Right lung (tissue), 10 donors: ENCODE measurements at places on chromosomes 16 and 17. TPM values are rescaled to one million over a fixed set of nuclear protein-coding genes. Genes with fewer than 3 reads are reported as not detected.

DNA sequence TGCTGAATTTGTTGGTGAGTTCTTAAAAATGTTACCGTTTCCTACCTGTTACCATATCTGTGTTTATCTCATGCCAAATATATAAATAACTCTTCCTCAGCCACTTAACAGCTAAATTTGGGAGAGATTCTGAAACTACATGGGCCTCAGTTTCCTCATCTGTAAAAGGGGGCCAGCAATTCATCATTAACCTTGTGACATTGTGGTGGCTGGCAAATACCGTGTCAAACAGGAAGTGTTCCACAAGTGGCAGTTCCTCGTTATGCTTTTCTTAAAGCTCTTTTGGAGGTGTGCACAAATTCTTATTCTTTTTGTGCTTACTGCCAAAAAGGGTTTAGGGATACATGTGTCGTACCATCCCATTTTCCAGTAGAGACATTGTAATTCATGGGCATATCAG is 220.4 kb upstream of the CACNG5 start:
- DNase-seq: no peak

The HOXB8 gene
- polyA plus RNA-seq: 0.33 TPM

The OR1A1 gene
- polyA plus RNA-seq: 0.09 TPM

DNA sequence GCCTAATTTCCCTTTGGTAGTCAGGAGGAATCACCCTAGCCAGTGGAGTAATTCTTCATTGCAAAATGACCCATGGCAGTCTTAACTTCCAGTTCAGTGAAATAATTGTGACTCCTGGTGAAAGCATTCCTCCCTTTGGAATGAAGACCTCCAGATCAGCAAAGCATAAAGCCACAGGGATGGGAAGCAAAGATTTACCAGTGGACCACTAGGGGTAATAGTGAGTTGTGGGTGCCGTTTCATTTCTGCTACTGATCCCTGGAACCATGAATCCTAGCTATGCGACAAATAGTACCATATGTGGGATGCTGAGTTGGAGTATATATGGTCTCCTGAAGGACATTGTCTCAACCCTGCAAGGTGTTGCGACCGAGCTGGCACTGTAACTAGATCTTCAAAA is 13.7 kb downstream of the DYNLL2 start:
- no peak for DNase-seq

GRCh38 chr16:85162478-85163277 is 50.4 kb upstream of the CIBAR2 start:
- no peak for DNase-seq

GRCh38 chr17:65584604-65585521 is 23.4 kb upstream of the AXIN2 start:
- DNase-seq: no peak

GRCh38 chr17:57242148-57242547 is 14.2 kb upstream of the MSI2 start:
- DNase-seq: no peak

The MSLN gene
- polyA plus RNA-seq: 18.5 TPM

- peak; percentile 13 for DNase-seq
Measured at GRCh38 chr16:12819126-12820117, 15.7 kb upstream of the CPPED1 start.

DNA sequence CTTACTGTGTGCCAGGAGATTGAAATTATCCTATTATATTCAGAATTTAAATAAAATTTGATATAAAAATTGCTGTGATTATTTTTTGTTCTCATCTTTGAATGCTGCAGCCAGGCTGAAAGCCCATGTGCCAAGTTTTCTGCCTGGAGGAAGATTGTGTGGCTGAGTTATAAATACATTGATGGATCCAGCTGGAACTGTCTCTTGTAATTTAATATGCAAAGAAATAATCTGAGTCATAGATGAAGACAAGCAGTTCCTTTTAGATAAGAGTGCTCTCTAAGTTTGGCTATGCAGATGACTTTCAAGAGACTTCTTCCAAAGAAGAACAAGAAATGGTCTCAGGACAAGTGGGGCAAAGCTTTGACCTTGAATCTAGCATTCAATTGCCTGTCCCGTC is 871.0 kb downstream of the CDH11 start:
- no peak for DNase-seq

DNA sequence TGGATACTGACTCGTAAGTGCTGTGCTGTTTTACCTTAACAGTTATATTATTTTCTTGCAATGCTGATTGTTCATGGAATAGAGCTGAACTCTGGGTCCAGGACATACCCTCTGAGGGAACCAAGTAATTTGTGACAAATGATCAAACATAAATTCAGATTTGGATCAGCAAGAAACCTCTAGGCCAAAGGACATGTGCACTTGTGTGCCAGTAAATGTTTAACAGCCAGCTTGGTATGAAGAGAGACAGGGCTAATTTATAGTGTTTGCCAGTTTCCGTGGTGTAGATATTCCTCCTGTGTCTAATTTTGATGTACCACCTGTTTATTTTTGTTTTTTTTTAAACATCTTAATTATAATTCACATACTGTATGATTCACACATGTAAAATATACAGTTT is 30.8 kb upstream of the MRC2 start:
- no peak for DNase-seq

The CDIP1 gene
- 17.9 TPM for polyA plus RNA-seq

GRCh38 chr16:56872863-56873391 is 7.9 kb downstream of the SLC12A3 start:
- DNase-seq: no peak

The MT3 gene
- polyA plus RNA-seq: 0.51 TPM

GRCh38 chr17:574061-574460 is 140.6 kb downstream of the VPS53 start:
- peak; percentile 36 for DNase-seq

The MPP2 gene
- polyA plus RNA-seq: 4.7 TPM

- DNase-seq: no peak
Measured at GRCh38 chr17:82907797-82908542, 68.1 kb upstream of the ZNF750 start.

The TIGD7 gene
- polyA plus RNA-seq: 14.5 TPM

The SLC35G6 gene
- polyA plus RNA-seq: 0.35 TPM

- no peak for DNase-seq
Measured at GRCh38 chr16:28537076-28537475, 1.7 kb downstream of the NUPR1 start.

- DNase-seq: no peak
Measured at GRCh38 chr16:14365200-14365851, 264.7 kb downstream of the PARN start.

- no peak for DNase-seq
Measured at GRCh38 chr16:23960081-23960885, 124.5 kb downstream of the PRKCB start.

DNA sequence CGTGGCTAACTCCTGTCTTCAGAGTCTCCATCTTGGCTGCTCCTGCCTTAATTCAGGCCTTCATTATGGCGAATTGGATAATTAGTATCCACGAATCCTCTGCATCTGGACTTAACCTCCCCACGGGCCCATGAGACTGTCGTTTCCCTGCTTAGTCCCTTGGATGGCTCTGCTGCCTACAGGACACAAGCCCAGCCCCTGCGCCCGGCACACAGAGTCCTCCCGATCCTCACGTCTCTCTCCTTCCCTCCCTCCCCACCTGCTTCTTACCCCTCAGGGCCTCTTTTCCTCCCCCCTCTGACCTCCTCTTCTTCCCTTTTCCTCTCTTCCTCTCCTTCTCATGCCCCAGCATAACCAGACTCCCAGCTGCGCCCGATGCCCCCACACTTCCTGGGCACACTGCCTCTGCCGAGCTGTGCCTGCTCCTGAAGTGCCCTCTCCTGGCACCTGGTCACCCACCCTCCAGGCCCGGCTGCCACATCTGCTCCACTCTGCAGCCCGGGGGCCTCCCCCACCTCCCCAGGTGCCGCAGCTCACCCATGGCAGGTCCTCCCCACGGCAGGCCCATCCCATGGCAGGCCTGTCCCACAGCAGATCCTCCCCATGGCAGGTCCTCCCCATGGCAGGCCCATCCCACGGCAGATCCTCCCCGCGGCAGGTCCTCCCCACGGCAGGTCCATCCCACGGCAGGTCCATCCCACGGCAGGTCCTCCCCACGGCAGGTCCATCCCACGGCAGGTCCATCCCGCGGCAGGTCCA is 45.9 kb downstream of the RPH3AL start:
- no peak for DNase-seq

The SLC5A10 gene
- polyA plus RNA-seq: 0.63 TPM

The NARF gene
- 108 TPM for polyA plus RNA-seq

The C16orf89 gene
- polyA plus RNA-seq: 146 TPM

GRCh38 chr16:2486645-2487516 is 12.0 kb downstream of the TBC1D24 start:
- no peak for DNase-seq

GRCh38 chr17:64218066-64218465 is 45.0 kb downstream of the TEX2 start:
- DNase-seq: no peak

The ATP1B2 gene
- polyA plus RNA-seq: 25.5 TPM

GRCh38 chr17:80371196-80371595 is 43.8 kb upstream of the ENDOV start:
- DNase-seq: no peak

The PRR35 gene
- polyA plus RNA-seq: not detected

The KRT39 gene
- polyA plus RNA-seq: not detected

- DNase-seq: peak; percentile 16
Measured at GRCh38 chr17:6269478-6269877, 165.4 kb downstream of the AIPL1 start.

DNA sequence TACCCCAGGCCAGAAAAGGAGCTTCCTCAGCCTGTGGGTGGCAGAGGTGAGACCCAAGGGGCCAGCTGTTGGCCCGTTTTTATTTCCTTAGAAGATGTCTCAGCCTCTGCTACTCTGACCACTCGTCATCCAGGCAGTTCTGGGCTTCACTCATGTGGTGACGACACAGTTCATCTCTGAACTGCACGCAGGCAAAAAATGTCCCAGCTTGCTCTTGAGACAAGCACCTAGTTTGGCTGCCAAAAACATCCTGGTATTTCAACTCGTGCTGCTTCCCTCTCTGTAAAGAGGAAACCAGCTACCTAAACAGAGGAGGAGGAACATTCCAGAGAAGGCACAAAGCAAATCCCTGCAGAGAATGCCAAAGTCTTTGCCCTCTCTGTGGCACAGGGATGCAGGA is 125.7 kb downstream of the XYLT1 start:
- no peak for DNase-seq

DNA sequence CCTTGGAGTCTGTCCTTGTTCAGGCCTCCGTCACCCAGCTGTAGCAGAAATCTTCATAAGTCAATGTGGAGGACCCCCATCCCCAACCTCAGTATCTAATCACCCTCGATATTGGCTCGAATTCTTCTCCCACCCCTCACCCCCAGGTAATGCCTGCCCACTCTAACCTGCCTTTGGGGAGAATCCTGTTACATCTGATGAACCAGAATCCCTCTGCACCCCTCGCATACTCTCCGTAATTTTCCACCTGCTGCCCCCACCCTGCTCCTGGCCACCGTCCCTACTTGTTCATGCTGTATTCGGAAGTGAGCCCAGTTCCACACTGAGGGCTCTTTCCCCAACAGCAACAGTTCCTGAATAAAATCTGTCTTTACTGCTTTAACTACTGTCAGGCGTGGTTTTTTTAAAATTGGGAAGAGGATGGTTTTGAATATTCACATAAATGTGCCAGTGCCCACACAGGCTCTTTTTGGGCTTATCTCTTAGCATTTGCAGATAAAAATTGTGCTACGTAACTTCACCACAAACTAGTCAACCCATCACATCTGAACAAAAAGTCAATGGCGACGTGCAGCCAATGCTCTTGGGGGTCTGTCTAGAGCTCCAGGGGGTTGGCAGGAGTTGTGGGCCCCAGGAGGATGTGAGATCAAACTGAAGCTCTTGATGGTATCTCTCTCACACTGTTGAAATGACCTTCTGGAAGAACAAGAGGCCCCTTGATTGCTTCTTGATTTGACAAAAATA is 73.7 kb downstream of the NETO2 start:
- DNase-seq: no peak

GRCh38 chr17:57253362-57254065 is 2.8 kb upstream of the MSI2 start:
- no peak for DNase-seq

GRCh38 chr16:21656795-21657768 is 4.7 kb upstream of the IGSF6 start:
- DNase-seq: peak; percentile 23

DNA sequence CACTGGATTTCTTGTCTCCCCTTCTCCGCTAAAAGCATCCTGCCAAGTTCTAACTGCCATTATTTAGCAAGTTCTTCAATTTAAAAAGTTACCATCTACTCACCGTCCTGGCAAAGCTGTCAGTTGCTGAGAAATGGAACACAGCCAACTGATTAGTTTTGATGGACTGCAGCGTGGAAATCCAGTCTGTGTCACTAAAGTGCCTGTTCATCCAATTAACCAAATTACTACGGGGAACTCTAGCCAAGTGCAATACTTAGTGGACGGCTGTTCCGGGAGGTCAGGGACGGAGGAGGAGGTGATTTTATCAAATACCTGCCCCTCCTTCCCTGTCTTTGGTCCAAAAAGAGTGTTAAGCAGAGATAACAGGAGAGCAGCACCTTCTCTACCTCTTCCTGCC is 260.7 kb downstream of the MAF start:
- no peak for DNase-seq

The RND2 gene
- 2.2 TPM for polyA plus RNA-seq

- no peak for DNase-seq
Measured at GRCh38 chr17:10628756-10629155, 28.4 kb downstream of the MYH3 start.

DNA sequence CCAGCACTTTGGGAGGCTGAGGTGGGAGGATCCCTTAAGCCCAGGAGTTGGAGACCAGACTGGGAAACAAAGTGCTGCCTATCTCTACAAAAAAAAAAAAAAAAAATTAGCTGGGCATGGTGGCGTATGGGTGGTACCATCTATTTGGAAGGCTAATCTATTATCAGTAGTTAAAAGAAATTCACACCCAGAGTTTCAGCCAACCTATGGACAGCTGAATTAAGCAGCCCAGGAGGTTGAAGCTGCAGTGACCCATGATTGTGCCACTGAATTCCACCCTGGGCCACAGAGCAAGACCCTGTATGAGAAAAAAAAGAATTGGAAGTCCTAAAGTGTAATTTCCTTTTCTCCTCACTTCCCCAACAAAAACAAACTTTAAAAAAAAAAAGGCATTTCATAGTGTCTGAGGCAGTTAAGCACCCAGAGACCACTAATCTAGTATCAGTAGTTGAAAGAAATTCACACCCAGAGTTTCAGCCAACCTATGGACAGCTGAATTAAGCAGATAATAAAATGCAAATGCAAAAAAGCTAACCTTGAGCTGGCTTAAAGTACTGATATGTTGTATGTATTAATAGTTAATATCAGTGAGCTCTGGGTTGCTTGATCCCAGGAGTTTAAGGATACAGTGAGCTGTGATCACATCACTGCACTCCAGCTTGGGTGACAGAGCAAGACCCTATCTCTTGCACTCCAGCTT is 18.1 kb downstream of the CLTC start:
- no peak for DNase-seq

- DNase-seq: no peak
Measured at GRCh38 chr16:82699711-82700495, 73.1 kb downstream of the CDH13 start.

GRCh38 chr17:332023-332422 is 20.6 kb downstream of the RPH3AL start:
- DNase-seq: no peak
